GM13976 (cell line): ENCODE measurements at places on chromosomes 4 and X.

GRCh38 chr4:57605376-57605775 is 495.2 kb upstream of the IGFBP7 start:
- DNase-seq = no peak

- no peak for DNase-seq
Observed at GRCh38 chrX:76127341-76127740, 45.5 kb upstream of the PBDC1 start.

DNA sequence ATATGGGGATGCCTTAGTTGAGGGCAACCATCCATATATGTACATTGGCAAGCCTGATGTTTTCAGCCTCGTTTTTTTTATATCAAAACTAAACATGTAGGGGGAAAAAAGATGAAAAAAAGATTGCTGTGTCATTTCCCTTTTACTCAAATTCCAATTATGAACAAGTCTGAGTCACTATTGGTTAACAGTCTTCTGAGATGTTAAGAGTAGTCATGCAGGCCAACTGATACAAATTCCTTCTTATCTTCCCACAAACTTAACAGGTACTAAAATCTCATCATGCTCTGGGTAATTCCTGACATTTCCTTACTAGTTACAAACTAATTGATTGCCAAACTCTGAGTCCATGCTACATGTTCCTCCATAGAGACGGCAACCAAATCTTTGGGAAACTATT is 222.1 kb downstream of the FRMPD4 start:
- DNase-seq = no peak

GRCh38 chr4:122117743-122118142 is 34.4 kb upstream of the BLTP1 start:
- no peak for DNase-seq

GRCh38 chrX:13691841-13692371 is 3.0 kb downstream of the RAB9A start:
- DNase-seq = no peak
